ENCODE measurements at places on chromosomes 2 and 18.

GRCh38 chr18:3214855-3215637 lies 4.7 kb downstream of the MYOM1 start:
- no peak for DNase-seq

DNA sequence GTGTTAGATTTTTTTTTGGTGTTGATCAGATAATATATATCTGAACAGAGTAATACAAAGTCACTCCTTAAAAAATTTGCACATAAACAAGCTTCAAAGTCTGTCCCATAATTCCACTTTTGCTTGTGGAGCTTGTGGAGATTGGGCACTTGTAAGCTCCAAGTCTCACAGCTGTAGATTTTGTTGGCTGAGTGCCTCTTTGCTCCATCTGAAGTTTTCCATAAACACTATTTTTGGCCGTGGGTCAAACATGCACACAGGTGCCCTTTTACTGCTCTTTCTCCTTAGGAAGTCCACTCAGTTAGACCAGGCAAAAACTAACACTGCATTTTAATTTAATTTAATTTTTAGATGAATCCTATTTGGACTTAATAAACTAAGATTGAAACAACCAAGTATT lies 3.6 kb upstream of the KCNJ13 start:
- DNase-seq = no peak

DNA sequence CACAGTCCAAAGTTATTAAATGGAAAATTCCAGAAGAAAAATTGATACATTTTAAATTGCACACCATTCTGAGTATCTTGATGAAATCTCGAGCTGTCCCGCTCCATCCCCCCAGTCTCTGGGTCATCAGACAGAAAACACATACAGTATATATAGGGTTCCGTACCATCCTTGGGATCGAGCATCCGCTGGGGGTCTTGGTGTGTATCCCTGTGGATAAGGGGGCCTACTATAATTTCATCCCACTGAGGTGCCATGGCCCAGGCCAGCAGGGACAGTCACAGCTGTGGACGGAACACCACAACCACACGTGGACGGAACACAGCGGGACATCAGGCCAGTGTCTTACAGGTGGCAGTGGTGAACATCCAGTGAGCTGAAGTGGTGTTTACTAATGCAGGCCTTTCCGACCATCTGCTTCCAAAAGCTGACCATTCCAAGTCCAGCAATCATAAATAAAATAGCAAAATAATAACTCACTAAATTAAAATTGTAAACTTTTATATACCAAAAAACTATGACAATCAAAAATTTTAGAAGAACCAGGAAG lies 14.0 kb downstream of the TWIST2 start:
- DNase-seq = no peak

DNA sequence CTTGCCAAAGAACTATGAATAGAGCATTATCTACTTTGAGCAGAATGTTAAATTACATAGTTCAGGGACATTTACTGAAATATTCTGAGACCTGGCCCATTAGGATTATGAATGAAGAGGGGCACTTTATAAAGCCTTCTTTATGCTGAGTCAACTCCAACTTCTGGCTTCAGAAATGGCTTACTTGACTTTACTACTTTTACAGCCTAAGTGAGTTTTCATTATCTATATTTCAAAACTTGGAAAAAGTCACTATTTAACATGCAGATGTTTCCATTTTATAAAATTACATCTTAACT lies 37.7 kb downstream of the SESTD1 start:
- DNase-seq = no peak

DNA sequence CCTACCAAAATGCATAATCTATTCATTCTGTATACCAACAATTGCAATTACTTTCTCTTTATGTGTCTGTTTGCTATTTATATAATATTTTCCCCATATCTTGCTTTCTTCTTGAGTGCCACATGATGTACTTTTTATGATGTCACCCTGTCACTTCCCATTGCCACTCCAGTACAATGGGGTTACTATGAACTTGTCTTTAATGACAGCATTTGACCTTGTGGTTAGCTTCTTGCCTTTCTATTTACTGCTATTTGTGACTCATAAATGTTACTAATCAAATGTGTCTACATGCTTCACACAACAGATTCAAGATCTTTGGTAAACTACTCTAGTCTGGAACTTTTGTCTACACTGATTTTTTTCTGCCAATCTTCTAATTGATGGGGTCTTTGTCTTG lies 486.3 kb downstream of the NR4A2 start:
- DNase-seq = peak; percentile 12

DNA sequence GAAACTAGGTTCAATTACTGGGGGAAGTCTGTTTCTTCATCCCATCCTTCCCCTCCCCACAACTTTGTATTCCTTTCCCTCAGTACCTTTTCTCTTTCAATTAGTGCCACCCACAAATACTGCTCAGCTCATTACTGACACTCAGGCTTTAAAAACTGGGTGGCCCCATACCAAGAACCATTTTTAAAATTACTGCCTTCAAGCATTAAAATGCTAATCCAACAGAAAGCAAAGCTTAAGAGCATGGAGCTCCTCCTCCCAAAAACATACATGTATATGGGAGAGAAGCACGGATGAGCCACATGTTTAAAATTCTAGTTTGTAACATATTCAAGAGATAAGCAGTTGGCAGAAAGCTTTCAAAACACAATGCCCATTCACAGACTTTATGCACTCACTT lies 44.0 kb downstream of the IRS1 start:
- DNase-seq = no peak

DNA sequence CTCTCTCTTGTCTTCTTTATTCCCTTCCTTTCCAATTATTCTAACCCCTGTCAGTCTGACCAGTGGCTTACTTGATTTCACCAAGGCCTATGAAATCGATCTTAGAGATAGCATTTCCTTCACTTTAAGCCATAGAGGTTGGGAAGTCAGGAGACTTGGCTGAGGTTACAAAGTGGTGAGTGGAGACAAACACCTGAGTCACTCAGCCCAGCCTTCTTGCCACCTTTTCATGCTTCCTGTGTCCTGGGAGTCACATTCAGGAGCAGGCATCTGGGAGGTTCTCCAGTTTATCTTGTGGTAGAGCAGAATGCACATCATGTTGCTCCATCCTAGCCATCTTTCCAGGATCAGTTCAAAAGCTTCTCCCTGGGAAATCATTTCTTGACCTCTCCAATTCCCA lies 59.1 kb downstream of the VSNL1 start:
- no peak for DNase-seq

GRCh38 chr18:32911660-32912284 lies 138.9 kb upstream of the KLHL14 start:
- peak; percentile 39 for DNase-seq

DNA sequence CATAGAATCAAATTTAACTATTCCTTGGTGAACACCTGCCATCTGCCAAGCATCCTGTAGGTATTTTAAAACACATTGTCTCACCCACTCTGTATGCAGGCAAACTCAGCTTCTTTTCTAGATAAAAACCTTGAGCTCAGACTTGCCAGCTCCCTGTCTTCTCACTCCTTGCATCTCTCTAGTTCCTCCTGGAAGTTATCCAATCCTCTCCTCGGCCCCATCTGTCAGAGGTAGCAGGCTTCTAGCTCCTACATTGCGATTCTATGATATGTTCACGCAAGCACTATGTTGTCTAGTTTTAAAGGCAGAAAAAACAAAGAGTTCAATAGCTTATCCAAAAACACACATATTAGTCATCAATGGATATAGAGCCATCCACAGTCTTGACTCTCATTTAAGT lies 67.0 kb upstream of the APCDD1 start:
- no peak for DNase-seq

- no peak for DNase-seq
These were observed 131.4 kb downstream of the CLIP4 start for GRCh38 chr2:29246383-29247300.

GRCh38 chr2:222884114-222884771 lies 23.4 kb downstream of the ACSL3 start:
- DNase-seq = no peak

DNA sequence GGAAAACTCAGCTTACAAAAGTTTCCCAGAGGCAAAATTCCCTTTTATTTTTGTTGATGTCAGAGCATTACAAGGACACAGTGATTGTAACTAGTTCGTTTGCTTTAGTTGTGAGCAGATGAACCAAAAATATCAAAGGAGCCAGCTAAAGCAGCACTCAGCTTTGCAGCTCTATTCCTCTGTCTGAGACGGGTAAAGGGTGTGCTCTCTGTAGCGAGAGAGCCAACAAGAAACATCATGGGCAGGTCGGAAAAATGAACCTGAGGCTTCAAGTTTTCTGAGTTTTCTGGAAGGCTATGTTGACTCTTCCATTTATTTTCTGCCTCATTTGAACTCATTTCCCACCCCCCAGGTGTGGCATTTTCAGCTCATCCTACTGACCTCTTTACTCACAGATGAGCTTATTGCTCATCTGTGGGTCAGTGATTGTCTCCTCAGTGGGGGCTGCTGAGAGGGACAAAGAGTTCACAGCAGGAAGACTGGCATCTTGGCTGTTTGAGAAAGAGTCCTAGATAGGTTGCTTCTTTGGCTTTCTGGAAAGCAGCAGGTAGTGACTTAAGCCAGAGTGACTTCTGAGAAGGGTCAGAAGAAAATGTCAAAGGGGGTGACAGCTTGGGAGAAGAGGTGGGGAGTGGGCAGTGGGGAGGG lies 66.6 kb upstream of the EPC2 start:
- DNase-seq = no peak

- no peak for DNase-seq
These were observed 25.6 kb upstream of the SCYGR1 start for GRCh38 chr2:227413371-227413770.

DNA sequence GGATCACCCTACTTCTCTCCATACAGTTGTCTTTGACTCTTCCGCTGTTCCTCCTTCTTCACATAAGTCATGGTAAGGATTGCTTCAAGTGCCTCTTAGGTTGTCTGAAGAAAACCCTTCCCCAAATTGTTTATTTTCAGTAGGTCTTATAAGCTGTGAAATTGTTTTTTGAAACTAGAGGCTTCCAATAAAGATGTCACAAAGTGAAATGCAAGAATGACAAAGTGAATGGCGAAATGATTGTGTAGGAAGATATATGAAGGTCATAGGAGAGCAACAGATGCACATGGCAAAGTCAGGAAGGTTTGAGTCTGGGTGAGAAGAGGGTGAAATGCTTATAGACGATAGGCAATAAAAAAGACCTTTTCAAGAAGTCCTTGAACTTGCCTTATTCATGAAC lies 548.8 kb downstream of the PARD3B start:
- no peak for DNase-seq

GRCh38 chr2:100230754-100231153 lies 88.4 kb upstream of the AFF3 start:
- DNase-seq = no peak

DNA sequence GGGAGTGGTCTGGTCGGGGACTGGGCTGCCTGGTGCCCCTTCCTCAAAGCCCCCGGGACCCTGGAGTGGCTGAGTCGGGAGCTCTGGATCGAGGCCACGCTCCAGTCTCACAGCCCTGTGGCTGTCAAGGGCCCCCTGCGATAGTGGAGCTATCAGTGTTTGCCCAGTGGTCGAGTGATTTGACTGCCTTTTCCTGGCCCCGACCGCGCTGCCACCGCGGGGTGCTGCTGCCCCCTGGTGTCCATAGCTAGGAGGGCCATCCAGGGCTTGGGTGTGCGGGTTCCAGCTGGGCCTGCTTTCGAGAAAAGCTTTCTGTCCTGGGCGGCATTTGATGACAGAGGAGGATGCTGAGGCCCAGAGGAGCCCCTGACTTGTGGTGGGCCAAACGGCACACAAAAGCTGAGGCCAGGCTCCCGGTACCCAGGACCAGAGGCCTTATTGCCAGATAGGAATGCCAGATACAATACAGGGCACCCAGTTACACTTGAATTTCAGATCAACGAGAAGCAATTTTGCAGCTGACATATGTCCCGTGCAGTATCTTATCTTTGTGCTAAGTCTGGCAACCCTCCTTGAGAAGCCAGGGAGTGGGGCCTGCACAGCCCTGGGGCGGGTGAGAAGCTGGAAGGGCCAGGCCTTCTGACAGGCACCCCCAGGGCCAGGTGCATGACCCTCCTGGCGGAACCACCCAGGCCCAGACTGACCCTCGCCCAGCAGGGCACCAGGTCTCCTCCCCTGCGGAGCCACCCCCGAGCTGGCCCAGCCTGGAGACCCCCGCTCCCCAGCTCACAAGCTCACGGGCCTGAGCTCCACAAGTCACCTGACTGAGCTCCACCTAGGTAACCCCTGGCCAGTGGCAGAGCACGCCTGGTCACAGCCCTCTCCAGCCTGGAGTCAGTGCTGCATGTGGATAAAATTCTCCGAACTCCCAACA lies 13.0 kb downstream of the ODC1 start:
- DNase-seq = peak; percentile 85

- no peak for DNase-seq
These were observed 140.3 kb upstream of the ZC3H15 start for GRCh38 chr2:186345745-186346144.

- no peak for DNase-seq
These were observed 5.9 kb upstream of the DLX2 start for GRCh38 chr2:172108587-172108930.

- DNase-seq = no peak
These were observed 5.5 kb downstream of the RALB start for GRCh38 chr2:120258196-120258595.

DNA sequence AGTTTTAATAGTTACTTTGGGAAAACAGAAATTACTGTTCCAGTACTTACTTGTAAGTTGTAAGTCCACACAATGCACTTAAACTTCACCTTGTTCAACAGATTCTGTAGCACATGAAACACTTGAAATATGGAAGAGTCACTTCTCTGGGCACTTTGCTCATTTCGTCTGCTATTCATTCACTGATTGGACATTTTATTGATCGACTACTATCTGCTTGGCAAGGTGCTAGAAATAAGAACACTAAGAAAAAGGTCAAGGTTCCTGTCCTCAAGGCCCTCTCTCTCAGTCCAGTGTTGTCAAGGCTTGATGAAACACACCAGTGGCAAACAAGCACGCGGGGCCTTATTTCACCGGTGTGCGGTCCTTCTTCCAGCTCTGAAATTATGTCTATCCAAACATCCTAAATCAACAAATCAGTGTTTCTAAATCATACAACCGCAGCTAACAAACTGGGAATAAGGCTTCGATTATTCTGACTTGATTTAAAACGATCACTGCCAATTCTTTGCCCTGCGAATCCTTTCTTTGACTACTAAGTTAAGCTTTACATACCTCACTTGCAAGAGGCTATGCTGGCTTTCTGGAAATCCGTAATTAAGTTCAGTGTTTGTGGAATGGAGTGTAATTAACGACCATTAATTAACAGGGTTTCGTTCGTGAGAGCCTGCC lies 780 bp upstream of the ITGAV start:
- DNase-seq = peak; percentile 38

DNA sequence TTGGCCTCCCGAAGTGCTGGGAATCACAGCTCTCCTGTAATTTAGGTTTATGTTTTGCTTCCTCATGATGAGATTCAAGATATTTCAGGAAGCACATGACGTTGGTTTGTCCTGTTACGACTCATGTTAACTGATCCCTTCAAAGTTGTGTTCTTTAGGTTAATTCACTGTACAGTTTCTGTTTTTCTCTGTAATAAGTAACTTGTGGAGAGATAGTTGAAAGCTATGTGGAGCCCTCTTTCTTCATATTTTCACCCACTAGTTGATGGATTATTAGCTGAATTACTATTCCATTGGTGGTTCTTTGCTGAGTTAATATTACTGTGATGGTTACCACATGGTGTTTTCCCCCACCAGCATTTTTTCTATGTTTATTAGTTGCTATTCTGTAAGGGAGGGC lies 18.3 kb upstream of the CHCHD5 start:
- no peak for DNase-seq

GRCh38 chr2:10900216-10901109 lies 11.3 kb upstream of the KCNF1 start:
- DNase-seq = no peak

All from adipocyte (in vitro differentiated cells).